ENCODE measurements at places on chromosomes 7 and 10. TPM values are rescaled to one million over a fixed set of nuclear protein-coding genes. Genes with fewer than 3 reads are reported as not detected.

DNA sequence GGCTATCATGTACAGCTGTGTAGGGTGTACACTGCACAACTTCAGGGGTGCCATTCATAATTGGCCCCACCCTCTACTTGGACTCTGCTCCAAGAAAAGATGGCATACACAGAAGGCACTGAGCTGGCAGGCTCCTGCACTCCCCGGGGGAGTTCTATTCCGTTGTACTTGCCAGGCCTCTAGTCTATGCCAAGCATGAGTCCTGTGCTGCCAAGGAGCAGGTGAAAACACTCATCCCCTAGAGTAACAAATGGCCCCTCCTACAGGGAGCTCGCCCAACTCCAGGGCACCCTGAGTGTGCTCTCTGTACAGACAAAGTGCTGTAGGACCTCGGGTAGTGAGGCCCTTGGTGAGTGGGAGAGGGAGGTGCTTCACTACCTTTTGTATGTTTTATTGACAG is 127.2 kb downstream of the SLIT1 start:
- H3K4me3 ChIP-seq: no peak overlapping the region
- no peak overlapping the region for H3K27ac ChIP-seq
- H3K36me3 ChIP-seq: no peaks in the 10 kb centered on the region
- H3K27me3 ChIP-seq: peaks cover 2% of the 10 kb centered on the region
- H3K4me1 ChIP-seq: no peaks in the 10 kb centered on the region

TYW1B gene
- 1.8 TPM for total RNA-seq

GRCh38 chr7:150891740-150892139 is 39.4 kb downstream of the AOC1 start:
- H3K4me3 ChIP-seq: no peak overlapping the region
- no peak for DNase-seq
- H3K27me3 ChIP-seq: no peaks in the 10 kb centered on the region
- no peaks in the 10 kb centered on the region for H3K36me3 ChIP-seq
- no peak overlapping the region for H3K27ac ChIP-seq

DNA sequence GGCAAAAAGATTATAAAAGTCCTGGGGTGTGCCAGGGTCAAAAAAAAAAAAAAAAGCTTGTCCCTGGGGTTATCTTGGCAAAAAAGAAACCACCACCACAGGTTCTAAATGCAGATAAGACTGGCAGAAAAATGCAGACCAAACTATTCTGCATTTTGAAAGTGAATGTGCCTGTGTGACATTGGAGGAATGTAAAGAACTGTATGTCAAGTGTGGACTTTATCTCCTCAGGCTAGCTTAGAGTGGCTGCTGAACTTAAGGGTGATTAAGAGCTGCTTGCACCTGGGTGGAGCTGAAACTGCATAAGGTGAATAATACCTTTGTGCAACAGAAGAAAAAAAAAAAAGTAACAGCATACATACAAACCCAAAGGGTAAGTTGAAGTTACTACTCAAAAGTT is 1.3 kb upstream of the NAPEPLD start:
- H3K27ac ChIP-seq: no peak overlapping the region
- H3K4me3 ChIP-seq: no peak overlapping the region
- H3K27me3 ChIP-seq: no peaks in the 10 kb centered on the region
- H3K36me3 ChIP-seq: no peaks in the 10 kb centered on the region
- DNase-seq: no peak

DNA sequence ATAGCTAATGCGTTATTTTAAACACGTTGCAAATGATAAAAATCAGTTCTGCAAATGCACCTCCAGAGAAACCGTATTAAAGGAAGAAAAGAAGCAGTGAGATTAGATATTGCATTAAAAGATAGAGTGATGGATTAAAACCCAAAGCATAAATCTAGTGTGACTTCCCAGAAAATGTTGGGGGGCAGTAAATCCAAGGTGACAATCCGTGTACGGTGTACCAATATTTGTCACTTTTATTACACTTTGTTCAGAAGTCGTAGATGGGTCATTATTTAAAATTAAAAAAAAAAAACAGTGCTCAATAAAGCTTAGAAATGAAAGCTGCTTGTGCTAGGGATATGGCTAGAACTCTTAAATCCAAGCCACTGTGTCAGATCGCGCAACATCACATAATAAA is 106.4 kb downstream of the TMEM130 start:
- peaks cover 6% of the 10 kb centered on the region for H3K4me1 ChIP-seq
- H3K27me3 ChIP-seq: no peaks in the 10 kb centered on the region
- no peak overlapping the region for H3K27ac ChIP-seq
- H3K36me3 ChIP-seq: no peaks in the 10 kb centered on the region
- H3K4me3 ChIP-seq: no peak overlapping the region
- no peak for DNase-seq

- H3K4me3 ChIP-seq: no peak overlapping the region
- H3K27me3 ChIP-seq: no peaks in the 10 kb centered on the region
- H3K36me3 ChIP-seq: no peaks in the 10 kb centered on the region
- H3K4me1 ChIP-seq: peaks cover 59% of the 10 kb centered on the region
- DNase-seq: no peak
Measured at GRCh38 chr7:116229366-116229765, 19.0 kb downstream of the TES start.

DNA sequence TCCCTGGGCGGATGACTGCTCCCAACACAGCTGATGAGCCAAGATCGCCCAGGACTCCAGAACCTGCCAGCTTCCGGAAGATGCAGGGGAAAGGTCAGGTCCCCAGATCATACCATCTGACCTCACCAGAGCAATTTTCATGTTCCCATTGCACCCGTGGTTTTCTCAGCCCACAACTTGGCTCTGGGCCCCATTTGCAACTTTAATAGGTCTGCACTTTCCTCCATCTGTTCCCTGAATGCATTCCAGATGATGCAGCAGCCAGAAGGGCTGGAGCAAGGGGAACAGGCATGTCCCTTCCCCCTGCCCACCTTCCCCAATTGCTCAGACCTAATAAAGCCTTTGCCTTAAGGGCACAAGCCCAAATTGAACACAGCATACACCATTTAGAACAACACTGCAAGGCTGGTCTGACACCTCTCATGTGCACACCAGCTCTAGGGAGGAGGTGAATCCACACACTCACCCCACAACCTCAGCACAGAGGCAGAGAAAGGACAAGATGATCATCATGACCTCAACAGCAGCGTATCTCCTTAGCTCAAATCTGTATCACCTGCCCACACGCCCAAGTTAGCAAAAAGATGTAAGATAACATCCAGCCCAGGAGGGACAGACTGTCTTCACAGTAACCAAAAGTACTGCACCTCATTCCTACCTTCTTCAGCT is 87.5 kb downstream of the PLXNA4 start:
- peak; percentile 29 for DNase-seq
- no peaks in the 10 kb centered on the region for H3K36me3 ChIP-seq
- H3K4me3 ChIP-seq: no peak overlapping the region
- H3K27me3 ChIP-seq: peaks cover 3% of the 10 kb centered on the region
- no peaks in the 10 kb centered on the region for H3K4me1 ChIP-seq

GRCh38 chr10:73439605-73440312 is 6.4 kb upstream of the MSS51 start:
- peak; percentile 71 for DNase-seq
- H3K36me3 ChIP-seq: peaks cover 27% of the 10 kb centered on the region
- H3K27me3 ChIP-seq: no peaks in the 10 kb centered on the region
- no peak overlapping the region for H3K27ac ChIP-seq

All from astrocyte (in vitro differentiated cells and primary cell).